WTC11 (cell line): ENCODE measurements at places on chromosomes 16 and 17.

DNA sequence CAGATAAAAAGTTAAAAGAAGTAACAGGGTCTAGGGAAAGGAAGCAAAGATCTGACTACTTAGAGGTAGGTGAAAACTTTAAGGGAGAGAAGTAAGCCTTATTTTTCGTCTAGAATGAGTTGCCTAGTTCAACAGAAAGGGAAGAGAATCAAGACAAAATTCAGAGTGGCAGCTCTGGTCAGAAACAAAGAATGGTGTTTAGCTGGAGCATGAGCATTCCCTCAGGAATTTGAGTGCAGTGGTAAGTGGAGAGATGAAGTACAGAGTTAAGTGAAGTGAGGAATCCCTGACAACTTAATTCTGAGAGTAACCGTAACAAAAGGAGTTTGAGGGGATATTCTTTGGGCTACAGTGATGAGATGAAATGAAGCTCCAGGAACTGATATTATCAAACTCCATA lies 11.5 kb downstream of the SMG6 start:
- no peak for DNase-seq

GRCh38 chr16:56923481-56924091 lies 8.4 kb upstream of the HERPUD1 start:
- DNase-seq: no peak

DNA sequence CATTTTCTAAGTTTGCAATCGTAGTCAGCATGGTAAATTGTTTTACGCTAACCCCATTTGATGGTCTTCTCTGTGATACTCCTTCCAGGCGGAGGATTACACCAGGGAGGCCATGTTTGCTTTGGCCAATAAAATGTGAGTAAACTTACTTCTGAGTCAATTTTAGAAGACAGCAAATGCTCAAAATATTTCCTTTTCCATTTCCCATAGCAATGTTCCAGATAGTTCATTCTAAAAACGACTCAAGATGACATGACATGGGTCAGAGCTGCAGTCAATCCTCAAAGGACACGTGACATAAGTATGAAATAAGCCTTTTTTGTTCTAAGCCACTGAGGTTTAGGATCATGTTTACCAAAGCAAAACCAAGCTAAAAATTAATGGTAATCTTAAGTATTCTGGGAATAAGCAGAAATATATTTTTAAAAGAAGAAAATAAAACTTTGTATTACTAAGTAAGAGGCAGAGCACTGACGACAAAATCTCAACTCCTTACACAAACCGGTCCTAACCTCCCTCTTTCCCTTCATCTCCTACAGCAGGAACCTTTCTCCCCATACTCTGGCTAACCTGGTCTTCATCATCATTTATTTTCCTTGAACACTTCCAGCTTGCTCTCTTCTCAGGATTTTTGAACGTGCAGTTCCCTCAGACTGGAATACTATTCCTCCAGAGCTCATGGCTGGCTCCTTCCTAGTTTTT lies 266.2 kb downstream of the CEP112 start:
- DNase-seq: no peak

GRCh38 chr17:46720408-46720807 lies 98.1 kb downstream of the WNT3 start:
- DNase-seq: no peak

GRCh38 chr17:33050611-33051140 lies 59.0 kb downstream of the SPACA3 start:
- no peak for DNase-seq

DNA sequence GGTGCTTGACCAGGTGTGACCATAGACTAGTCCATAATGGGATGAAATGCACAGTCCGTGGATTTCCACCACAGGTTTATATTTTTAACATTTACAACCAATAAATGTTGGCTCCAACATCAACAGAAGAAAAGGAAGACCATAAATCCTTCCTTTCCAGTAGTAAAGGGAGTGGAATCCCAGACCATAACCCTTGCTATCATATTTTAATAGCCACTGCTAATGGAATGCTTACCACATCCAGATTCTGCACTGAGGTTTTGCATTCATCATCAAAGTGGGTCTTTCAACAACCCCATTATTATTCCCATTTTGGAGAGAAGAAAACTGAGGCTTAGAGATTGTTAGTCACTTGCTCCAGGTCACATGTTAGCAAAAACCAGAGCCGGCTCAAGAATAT lies 106.7 kb downstream of the FOXL1 start:
- DNase-seq: no peak

GRCh38 chr17:79046916-79047280 lies 22.9 kb downstream of the C1QTNF1 start:
- DNase-seq: no peak

DNA sequence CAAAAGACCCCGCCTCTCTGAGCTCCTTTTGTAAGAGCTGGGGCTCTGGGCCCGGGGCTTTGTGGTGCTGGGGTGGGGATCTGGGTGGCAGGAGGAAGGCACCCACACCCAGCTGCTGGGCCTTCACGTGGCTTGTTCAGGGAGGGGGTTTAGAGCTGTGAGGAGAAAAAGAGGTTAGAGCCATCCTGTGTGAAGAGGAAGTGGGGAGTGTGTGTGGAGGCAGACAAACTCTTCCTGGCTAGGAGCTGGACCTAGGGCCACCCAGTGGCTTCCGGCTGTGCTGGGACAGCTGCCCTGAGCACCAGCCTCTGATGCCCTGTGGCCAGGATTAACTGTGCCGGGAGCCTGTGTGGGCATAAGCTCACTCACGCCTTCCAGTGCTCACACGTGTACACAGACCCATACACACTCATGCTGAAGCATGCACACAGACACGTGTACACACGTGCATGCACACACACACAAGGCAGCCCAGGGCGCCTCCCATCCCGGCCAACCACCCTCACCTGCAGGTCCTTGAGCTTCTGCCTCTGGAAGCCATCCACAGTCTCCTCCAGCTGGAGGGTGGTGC lies 7.4 kb downstream of the CIBAR2 start:
- no peak for DNase-seq

GRCh38 chr16:48426244-48427141 lies 41.3 kb upstream of the SIAH1 start:
- DNase-seq: no peak

GRCh38 chr17:60825351-60825750 lies 147.7 kb downstream of the BCAS3 start:
- no peak for DNase-seq

GRCh38 chr16:15641753-15642556 lies 999 bp downstream of the MARF1 start:
- no peak for DNase-seq

GRCh38 chr17:57277923-57278604 lies 21.7 kb downstream of the MSI2 start:
- no peak for DNase-seq

DNA sequence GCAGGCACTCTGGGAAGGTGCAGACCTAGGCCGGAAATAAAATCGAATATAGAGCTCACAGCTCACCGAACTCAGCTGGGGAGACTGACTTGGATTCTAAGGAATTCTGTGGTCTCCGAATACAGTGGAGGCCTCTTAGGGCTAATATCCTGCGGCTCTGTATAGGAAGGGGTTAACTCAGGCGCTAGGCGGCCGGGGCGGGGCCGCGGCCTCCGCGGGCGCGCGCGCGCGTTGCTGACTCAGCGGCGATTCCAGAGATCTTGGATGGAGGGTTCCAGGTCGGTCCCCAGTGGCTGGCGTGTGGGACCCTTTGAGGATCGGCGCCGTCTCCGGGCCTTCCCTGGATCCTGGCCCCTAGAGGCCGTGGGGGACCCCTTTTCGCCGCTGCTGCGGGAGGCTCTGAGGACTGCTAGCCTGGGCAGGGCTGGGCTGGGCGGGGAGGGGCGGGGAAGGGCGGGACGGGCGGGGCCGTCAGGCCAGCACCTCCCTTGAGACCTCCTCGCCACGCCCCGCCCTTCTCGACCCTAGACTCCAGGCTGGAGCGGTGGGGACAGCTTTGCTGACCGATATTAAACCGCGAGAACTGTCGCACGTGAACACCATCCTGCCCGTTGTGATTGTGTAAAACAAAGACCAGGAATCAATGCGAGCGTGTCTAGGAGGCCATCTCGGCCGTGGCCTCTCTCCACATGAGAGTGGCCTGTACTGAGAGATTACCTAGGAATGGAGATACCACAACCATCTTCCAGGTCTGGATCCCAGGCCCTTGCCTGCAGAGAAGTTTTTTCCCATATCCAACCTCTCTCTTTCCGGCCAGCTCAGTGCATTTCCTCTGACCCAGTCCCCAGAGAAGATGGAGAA lies 1.4 kb upstream of the PLEKHH3 start:
- peak; percentile 91 for DNase-seq

- no peak for DNase-seq
Observed at GRCh38 chr17:15955793-15956541, 11.0 kb downstream of the ADORA2B start.

DNA sequence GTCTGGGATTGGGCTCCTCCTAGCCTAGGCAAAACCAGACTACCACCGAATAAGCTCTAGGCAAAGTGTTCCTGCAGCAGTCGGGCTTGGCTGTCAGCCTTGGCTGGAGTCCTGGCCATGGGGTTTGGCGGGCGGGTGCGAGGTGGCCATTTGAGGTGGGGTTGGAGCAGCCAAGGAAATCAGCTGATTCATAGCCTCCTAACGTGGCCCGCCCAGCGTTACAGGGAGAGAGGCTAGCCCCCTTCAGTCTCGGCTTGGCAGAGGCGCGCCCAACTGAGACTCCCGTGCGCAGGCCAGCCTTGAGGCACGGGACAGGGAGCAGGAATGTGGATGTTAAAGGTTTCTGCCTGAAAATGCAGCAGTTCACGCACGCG lies 1.9 kb downstream of the PMP22 start:
- DNase-seq: peak; percentile 57

DNA sequence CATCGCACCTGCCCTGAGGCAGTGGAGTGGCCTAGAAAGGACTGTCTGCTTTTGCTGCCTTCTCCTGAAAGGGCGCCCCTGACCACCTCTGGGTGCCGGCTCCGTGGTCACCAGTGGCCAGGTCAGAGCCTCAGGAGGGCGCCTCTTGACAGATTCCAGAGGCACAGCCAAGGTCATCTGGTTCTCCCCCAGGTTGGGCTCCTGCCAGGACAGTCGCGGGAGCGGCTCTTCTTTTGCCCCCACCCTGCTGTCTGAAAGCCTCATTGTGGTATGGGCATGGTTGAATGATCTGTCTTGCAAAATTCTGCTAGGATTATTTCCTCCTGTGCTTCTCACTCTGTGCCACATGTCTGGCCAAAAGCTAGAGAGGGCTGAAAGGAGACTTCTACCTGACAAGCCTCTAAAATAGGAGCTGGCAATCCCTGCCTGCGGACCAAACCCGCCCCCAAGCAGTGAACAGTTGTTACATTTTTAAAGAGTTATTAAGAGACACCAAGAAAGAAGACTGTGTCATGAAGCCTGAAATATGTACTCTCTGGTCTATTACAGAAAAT lies 82.8 kb downstream of the SNX29 start:
- no peak for DNase-seq

GRCh38 chr17:31053071-31053470 lies 41.7 kb upstream of the NF1 start:
- DNase-seq: no peak

GRCh38 chr17:6872936-6873335 lies 41.4 kb upstream of the TEKT1 start:
- DNase-seq: no peak

- DNase-seq: no peak
Observed at GRCh38 chr16:60640038-60640437, 1396.2 kb downstream of the CDH8 start.

GRCh38 chr16:87056083-87056482 lies 261.1 kb downstream of the C16orf95 start:
- no peak for DNase-seq

GRCh38 chr16:30747331-30747730 lies 894 bp upstream of the PHKG2 start:
- no peak for DNase-seq

- DNase-seq: no peak
Observed at GRCh38 chr16:52976539-52977167, 76.0 kb downstream of the CHD9NB start.

GRCh38 chr16:13561291-13562070 lies 358.5 kb upstream of the ERCC4 start:
- DNase-seq: no peak

DNA sequence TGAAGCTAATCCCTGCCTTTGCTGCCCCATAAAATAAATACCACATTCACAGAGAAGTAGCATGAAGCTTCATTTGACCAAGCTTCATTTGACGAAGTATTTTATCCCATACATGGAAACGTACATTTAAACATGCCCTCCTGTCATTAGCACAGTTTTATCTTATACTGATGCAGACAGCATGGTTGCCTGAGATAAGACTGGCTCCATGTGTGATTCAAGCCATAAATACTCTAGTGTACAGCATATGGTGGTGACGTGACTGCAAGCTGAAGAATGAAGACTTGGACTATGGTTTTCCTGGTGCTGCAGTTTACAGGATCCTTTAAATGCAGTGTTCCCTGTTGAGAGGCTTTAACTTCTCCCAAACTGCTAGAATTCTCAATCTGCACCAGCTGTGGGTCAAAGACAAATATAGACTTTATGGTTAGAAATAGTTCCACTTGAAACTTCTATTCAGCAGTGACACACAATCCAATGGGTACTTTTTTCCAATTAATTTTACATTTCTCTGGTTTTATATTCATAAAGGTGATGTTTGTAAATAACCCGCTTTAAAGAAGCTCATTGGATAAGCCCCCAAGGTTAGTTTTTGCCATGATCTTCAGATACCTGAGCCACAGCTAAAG lies 64.9 kb downstream of the CYB561 start:
- DNase-seq: no peak

DNA sequence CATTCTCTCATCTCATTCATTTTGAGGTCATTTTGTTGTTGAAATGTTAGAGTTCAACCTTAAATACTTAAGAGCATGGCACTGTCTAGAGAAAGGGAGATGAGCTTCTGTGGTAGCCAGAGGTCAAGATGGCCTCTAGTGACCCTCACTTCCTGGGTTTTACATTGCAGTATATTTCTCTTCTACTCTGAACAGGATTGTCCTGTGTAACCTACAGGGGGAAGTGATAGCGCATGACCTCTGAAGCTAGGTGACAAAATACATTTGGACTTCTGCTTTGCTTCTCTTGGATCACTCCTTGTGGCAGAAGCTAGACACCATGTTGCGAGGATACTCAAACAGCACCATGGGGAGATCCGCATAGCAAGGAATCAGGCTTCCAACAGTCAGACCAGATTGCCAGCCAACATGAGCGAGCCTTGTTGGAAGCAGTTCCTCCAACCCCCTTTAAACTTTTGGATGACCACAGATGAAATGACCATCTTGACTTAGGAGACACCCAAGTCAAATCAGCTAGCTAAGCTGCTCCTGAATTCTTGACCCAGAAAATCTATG lies 748.4 kb downstream of the MAF start:
- no peak for DNase-seq

DNA sequence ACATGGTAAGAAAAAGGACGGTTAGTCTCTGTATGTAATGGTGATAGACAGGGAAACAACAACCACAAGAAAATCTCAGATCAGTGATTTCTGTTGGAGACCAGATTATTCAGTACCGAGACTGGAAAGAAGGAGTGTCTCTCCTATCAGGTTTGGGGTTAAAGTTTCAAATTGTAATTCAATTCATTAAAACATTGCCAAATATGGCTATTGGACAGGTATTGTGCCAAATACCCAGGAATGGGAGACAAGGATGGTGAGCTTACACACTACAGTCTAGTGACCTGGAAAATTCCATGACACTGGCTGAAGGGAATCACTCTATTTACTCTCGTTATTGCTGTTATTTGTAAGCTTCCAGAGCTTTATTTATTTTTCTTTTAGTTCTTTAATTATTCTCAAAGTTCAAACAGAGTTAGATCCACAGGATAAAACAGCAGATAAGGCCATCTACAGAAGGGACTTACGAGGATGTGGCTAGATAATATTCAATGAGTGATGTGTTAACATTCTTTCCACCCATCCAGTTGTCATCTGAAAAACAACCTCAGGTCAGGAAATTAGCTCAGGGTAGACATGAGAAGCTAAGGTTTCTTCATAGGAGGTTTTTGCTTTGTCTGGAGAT lies 25.1 kb upstream of the MMD start:
- no peak for DNase-seq
